Stimulated activated CD4-positive, alpha-beta T cell treated with anti-CD3 and anti-CD28 coated beads, Interleukin-15, amount 100 ng/mL, for 1 hour (primary cell): ENCODE measurements at places on chromosomes 6 and 20.

GRCh38 chr6:46437671-46438221, 53.5 kb downstream of the RCAN2 start:
- DNase-seq = no peak

GRCh38 chr20:38466171-38466570, 6.5 kb upstream of the RALGAPB start:
- DNase-seq = no peak

DNA sequence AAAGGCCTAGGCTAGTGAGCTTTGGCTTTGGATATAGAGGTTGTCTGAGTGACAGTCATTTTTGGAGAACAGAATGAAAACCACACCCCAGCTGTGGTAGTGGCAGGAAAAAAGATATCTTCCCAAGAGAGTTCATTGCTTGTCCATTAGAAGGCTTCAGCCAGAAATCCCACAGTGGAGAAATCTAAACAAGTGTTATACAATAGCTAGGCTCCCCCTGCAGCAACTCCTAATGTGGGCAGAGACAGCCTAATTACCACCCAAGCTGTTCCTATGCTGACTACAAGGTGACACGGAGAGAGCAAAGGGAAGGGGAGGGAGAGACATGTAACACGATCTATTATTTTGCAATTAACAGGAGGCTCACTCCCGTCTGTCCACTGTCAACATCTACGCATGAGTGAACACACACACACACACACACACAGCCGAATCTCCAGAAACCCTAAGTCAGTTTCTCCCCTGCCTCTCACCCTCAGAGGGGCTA, 147.5 kb upstream of the TCF21 start:
- DNase-seq = no peak

- no peak for DNase-seq
Observed at GRCh38 chr6:114446342-114446741, 103.5 kb upstream of the HS3ST5 start.

- DNase-seq = no peak
Observed at GRCh38 chr20:47929368-47930115, 144.3 kb upstream of the SULF2 start.

GRCh38 chr6:100260584-100260983, 204.1 kb downstream of the SIM1 start:
- DNase-seq = no peak

DNA sequence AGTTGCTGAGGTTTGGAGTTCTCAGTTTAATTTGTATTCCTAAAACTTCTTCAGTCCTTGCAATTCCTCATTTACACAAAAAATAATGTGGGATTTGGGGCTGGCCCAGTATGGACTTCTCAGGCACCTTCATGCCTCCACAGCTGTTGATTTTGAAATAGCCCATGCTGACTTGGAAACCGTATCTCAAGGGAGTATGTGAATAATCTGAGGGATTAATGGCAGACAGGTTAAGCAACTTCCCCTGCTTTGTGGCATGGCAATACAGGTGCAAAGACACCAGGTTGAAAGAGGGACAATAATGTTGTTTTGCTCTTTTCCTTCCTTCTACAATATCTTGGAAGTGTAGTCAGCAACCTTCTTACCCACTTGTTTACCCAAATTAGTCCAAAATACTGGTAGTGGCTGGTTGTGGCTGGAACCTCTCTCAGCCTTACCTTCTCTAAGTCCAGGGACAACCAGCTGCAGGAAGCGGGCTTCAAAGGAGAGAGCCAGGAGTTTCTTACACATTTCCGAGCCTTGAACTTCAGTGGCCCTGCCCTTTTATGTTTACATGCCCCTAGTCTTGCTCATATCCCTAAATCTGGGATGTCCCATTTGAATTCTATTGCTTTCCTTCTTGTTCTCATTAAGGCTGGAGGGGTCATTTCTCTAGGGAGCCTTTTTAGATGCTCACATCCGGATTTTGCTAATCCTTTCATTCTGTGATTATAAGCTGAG, 44.1 kb upstream of the ADGRF1 start:
- no peak for DNase-seq

DNA sequence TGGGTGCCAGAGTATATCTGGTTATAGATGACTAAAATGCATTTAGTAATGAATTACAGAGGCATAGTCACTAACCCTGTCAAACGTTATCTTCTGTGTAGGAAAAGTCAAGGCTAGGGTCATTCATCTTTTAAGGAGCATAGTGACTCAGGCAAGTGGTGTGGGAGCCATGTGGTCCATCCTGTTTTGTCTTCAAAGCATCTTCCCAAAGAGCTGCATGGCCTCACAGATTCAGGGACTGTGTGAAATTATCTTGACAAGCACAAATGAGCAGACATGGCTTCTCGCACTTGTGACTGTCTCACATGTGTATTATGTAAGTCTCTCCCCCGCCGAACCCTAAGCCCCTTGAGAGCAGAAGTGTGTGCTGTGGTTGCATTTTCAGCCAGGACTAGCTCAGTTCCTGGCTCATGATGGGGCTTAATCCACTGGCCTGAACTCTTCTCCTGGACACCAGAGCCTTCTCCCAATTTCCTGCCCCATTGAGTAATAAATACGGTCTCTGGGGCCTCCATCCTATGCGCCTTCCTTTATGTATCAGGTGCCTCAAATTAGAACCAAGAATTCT, 769.1 kb downstream of the QKI start:
- no peak for DNase-seq
